ENCODE measurements at places on chromosomes 7 and 10.
A peak's percentile ranks its signal among the peaks of the same experiment; 100 is the strongest.

DNA sequence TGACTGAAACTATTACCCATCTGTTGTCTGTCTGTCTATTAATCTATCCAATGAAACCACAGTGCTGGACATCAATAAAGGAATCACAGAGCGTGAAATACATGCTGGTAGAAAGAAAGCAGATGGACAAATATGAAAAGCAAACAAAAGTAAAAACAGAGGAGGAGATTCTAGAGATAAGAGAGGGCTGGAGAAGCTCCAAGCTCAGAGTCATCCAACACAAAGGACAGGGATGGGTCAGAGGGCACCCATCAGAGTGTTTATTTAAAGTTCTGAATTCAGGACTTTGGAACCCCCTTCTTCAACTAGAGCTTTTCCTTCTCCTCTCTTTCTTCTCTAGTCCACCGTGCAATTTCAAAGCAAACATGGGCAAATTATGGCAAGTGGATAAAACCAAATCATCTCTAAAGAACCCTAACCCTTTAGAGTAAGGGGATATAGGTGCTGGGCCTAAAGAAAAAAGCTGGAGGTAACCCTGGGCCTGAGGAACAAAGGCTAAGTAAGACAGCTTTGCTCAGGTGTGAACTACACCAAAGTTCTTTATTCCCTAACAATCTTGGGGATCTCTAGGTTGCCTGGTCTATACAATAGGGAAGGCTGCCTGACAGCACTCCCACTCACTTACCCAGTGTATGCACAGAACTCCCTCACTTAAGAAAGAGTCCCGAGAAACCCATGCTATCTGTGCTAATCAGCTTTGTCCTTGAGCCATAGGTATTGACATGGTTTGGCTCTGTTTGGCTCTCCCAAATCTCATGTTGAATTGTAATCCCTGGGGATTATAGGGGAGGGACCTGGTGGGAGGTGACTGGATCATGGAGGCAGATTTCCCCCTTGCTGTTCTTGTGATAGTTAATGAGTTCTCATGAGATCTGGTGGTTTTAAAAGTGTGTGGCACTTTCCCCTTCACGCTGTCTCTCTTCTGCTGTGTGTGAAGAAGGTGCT is 97.0 kb downstream of the BAMBI start:
- DNase-seq = no peak

DNA sequence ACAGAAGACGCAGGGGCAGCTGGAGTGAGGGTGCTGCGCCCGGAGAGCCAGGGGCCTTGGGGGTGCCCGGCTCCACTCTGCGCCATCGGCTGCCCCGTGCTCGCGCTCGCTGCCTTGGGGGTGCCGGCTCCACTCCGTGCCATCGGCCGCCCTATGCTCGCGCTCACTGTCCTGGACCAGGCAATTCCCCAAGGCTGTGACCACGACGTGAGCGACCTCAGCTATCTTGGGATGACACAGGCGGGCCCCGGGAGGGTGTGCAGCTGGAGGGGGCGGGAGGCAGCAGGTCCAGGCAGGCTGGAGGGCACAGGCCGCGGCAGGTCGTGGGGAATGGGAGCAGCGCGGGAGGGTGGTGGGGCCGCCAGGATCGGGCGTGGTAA is 29.7 kb downstream of the CYP2W1 start:
- no peak for DNase-seq

DNA sequence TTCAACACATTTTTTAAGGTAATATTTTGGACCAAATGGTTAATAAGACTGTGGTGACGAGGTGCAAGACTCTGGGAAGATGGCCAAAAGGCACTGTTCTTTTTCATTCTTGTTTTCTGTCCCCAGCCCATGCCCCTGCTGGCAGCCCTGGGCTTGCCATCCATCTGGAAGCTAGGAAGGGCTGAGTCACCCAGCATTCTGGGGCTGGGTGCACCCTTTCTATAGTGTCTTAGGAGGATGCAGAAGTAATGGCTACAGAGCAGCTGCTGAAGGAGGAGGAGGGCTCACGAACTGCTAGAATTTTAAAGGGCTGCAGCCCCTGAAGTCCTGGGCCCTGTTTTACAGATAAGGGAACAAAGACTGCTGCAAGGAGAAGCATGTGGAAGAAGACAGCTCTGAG is 42.8 kb upstream of the ZNF32 start:
- peak; percentile 55 for DNase-seq

GRCh38 chr7:91941450-91941849 is 788 bp downstream of the AKAP9 start:
- peak; percentile 21 for DNase-seq

DNA sequence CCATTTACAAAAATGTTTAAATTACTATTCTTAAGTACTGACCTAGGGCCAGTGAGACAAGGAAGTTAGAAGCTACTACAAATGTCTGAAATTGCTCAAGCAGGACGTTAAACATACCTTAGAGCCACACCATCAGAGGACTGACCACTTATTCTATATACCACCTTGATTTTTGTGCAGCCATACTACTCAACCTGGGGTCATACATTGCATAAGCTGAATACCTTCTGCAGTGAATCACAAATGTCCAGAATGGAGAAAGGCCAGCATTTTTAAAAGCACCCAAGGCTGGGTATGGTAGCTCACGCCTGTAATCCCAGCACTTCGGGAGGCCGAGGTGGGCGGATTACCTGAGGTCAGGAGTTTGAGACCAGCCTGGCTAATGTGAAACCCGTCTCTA is 21.2 kb upstream of the MRLN start:
- DNase-seq = no peak

- DNase-seq = peak; percentile 24
Measured at GRCh38 chr7:112157072-112157471, 49.1 kb downstream of the DOCK4 start.

GRCh38 chr10:129849452-129849750 is 114.7 kb downstream of the EBF3 start:
- no peak for DNase-seq

DNA sequence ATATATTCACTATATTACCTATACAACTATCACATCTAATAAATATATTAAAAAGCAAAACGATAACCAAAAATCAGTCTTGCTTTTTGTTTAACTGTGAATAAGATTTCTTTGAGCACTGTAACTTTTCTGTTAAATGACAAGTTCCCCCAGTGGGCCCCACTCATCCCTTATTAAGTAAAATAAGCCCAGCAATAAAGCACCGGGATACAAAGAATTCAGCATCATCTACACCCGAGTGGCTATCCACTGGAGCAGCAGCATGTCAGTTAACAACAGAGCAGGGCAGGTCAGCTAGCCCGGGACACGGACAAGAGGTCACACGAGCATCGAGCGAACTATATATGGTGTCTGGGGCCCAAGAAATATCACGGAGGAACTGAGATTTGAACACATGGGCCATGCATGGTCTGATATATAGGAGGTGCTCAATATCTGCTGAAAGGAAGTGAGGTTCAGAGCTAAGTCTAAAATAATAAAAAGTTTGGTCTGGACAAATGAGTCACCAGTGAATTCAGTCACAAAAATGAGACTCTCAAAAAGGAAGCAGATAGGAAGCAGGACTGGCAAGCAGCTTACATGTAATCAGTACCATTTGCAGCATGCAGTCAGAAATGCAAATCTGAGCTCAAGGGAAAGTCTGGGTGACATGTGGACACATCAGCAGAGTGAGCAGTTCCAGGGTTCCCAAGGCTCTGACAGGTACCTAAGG is 4.1 kb downstream of the ERCC6 start:
- peak; percentile 52 for DNase-seq

DNA sequence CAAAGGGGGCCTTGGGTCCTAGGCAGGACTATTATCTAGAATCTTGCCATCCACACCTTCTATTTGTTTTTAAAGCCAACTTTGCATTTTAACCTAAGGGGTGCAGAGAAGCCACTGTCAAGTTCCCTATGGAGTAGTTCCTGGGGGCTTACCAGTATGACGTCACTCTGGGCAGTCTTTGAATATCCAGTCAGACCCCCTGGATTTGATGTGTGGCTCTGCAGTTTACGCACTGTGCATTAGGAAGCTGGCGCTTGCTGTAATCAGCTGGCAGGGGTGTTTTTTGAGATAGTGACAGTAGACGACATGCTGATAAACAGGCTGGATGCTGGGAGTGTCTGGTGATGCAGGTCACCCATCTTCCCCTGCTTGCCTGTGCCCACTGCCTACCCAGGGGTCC is 892.7 kb upstream of the ZNF722 start:
- no peak for DNase-seq

DNA sequence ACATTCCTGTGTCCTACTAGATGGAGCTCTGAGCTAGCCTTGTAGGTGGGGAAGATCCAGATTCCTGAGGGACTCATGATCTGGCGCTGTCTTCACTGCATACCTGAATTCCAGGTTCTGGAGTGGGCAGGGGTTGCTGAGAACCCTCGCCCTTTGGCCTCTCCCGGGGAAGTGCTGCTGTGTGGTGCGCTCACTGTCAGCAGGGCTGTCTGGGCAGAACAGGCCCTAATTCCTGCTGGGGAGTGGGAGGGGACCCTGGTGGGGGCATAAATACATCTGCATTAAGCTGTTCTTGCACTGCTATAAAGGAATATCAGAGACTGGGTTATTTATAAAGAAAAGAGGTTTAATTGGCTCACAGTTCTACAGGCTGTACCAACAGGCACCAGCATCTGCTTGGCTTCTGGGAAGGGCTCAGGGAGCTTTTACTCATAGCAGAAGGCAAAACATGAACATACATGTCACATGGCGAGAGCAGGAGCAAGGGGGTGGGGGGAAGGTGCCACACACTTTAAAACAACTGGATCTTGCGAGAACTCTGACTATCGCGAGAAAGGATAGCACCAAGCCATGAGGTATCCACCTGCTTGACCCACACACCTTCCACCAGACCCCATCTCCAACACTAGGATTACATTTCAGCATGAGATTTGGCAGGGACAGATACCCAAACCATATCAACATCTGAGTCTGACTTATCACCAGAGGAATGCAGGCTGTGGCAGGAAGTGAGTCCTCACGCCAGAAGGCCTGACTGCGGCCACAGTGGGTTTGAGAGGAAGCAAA is 115.0 kb downstream of the ADCY1 start:
- DNase-seq = peak; percentile 85

Measured in AG08396 (cell line).